ENCODE measurements at places on chromosomes 16 and 17. TPM values are rescaled to one million over a fixed set of nuclear protein-coding genes. Genes with fewer than 3 reads are reported as not detected.

KRT26 gene
- not detected for total RNA-seq

DNA sequence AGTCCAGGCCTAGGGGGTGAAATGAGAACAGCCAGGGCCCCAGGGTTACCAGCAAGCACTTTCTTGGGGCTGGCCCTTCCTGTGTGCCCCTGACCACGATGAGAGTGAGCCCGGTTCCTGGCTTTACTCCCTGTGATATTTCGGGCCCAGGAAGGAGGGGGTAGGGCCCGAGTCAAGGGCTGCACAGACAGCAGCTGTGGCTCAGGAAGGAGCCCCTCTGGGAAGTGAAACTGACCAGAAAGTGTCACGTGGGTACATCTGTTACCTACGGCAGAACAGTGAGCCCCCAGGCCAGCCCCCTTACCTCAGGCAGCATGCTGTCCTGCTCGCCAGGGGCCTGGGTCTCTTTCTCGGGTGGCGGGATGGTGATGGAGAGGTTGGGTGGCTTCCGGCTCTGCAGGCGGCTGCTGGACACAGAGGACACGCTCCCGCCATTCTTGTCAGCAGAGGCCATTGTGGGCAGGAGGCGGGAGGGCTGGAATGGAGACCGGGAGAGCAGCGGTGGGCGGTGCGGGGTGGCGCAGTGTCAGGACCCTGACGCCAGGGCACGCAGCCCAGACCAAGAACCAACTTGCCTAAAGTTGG is 13.8 kb downstream of the AANAT start:
- no peak for DNase-seq

DNA sequence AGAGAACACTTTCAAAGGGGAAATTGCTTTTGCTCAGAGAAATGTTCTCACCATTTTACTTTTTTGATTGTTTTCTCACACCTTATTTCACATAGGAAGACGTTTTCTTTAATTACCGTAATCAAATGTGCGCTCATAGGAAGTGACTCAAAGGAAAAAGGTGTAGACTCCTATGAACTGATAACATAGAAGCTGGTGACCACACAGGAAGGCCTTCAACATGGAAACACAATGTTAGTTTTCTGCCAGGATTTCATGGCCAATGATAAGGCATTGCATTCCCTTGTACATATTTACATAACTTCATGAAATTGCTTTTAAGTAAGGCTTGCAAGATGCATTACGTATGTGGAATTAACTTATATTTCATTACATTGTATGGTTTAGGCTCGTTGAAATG is 40.9 kb upstream of the KCNJ16 start:
- no peak for DNase-seq

DNA sequence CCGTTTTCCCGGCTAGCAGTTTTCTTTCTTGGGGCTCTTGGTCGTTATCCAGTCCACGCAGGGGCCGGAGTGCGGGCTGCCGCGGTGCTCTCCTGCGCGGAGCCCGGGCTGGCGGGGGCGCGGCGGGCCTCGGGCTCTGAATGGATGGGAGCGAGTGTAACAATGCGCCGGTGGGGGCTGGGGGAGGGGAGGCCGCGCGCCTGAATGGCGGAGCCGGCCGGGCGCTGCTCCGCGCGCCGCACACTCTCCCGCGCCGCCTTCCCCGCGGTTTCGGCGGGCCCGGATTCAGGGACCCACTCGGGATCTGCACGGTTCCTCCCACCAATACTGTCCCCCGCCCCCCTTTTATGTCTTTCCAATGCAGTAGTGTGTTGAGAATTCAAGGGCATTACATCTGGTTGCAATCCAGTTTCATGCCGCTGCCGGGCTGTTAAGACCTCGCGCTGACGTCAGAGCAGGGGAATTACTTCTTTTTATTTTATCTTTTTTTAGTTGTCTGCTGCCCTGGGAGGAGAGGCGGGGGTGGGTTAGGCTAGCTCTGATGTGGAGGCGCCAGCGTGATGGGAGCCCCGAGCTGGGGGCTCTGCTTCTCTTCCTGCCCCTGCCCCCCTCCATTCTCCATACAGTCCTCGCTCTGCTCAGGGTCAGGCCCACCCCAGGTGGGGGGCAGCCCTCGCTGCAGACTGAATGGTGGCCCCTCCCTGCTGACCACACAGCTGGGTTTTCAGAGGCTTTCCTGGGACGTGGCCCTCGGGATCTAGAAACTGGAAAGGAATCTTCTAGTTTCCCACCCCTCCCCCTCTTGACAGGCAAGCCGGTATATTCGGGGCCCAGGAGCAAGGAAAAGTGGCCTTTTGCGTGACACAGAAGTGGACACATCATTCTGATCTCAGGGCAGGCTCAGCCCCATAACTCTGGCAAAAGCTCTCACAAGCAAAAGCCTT is 1.8 kb downstream of the RAI1 start:
- peak; percentile 47 for DNase-seq

DNA sequence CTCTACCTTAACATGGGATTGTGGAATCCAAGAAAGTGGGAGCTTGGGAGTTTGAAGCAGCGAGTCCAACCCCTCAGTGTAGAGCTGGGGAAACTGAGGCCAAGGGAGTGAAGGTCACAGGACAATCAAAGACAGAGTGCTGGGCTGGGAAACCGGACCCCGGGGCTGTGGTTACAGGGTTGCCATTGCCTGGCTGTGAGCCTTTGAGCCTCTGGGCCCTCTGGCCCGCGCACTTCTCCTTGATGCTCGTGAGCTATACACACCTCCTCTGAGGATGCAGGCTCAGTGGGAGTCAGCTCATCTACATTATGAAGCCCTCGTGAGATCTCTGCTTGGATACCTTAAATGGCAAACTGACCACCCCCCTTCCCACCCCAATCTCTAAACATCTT is 2.1 kb downstream of the ABCC3 start:
- DNase-seq: no peak

DNA sequence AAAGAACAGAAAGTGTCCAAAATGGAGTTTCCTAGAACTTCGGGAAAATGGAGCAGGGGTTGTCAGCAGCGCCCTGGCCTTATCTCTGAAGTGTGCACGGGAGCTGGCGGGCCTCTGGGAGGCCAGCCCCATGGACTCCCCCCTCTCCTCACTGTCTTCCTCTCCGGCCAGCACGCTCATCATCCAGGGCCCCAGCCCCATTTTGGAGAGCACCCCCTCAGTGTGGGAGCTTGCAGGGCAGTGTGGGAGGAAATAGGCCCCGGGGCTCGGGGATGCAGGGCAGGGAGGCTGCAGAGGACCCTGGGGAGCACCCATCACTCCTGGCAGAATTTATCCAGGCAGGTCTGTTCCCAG is 4.9 kb upstream of the PABPN1L start:
- no peak for DNase-seq

DNA sequence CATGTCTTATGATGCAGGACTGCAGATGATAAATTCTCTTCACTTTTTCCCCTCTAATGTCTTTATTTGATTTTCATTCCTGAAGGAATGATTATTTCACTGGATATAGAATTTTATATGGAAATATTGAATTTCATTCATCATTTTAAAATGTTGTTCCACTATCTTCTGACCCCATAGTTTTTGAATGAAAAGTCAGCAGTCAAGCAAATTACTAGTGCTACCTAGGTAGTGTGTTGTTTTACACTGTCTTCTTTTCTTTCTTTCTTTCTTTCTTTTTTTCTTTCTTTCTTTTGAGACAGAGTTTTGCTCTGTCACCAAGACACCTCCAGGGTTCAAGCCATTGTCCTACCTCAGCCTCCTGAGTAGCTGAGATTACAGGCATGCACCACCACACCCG is 76.9 kb downstream of the WSB1 start:
- no peak for DNase-seq

DNA sequence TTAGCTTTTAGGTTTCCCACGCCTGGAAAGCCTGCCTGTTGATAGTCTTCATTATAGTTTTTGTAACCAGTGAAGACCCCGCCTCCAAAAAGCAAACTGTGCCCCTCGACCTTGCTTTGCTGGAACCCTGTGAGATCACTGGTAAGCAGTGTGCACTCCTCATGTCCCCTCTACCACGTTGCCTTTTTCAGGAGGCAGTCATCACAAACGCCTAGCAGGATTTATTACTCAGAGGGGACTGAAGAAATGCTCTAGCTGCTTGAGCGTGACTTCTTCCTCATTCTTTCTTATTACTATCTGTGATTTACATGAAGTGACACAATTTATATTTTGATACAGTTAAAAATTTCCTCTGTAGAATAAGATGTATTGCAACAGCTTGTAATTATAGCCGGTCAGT is 6.5 kb upstream of the KRTAP3-1 start:
- DNase-seq: no peak

GRCh38 chr17:17497065-17497844 is 1.1 kb upstream of the RASD1 start:
- no peak for DNase-seq

DNA sequence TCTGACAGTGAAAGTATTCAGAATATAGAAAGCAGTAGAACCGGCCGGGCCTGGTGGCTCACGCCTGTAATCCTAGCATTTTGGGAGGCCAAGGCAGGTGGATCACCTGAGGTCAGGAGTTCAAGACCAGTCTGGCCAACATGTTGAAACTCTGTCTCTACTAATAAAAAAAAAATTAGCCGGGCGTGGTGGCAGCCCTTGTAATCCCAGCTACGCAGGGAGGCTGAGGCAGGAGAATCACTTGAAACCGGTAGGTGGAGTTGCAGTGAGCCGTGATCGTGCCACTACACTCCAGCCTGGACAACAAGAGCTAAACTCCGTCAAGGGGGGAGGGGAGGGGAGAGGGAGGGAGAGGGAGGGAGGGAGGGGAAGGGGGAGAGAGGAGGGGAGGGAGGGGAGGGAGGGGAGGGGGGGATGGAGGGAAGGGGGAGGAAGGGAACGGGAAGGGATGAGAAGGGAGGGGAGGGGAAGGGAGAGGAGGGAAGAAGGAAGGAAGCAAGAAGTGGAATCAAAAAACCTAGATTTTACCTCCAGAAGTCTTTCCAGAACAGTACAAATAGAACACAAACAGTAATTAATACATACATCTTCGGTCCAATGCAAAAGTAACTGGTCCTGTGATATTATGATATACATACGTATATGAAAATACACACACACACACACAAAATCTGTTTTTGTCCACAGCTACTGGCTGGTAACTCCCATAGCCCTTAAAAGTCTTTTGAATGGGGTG is 10.9 kb upstream of the NT5C start:
- no peak for DNase-seq

DNA sequence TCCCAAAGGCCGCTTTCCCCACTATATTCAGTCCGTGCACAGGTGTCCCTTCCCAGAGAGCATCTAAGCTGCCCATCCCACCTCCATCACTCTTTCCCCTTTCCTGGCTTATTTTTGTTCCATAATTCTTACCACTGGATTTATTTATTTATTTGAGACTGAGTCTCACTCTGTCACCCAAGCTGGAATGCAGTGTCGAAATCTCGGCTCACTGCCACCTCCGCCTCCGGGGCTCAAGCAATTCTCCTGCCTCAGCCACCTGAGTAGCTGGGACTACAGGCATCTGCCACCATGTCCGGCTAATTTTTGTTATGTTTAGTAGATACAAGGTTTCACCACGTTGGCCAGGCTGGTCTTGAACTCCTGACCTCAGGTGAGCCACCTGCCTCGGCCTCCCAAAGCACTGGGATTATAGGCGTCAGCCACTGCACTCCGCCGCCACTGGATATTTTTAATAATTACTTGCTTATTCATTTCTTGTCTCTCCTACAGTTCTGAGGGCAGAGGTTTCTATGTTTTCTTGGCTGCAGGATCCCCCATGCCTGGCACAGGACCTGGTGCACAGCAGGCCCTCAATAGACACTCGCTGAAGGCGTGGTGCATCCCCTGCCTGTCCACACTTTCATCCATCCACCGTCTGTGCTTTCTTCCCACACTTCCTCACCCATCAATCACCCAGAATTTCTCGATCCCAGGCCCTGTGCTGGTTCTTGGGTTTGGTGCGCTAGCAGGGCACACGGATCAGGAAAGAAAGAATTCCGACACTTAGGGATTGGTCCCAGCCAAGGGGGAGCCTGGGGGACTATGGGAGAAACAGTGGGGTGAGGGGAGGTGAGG is 9.9 kb upstream of the ADGRG1 start:
- DNase-seq: no peak

GRCh38 chr17:16121915-16122314 is 93.4 kb downstream of the NCOR1 start:
- DNase-seq: no peak

GRCh38 chr16:51312363-51313150 is 161.5 kb upstream of the SALL1 start:
- no peak for DNase-seq

DNA sequence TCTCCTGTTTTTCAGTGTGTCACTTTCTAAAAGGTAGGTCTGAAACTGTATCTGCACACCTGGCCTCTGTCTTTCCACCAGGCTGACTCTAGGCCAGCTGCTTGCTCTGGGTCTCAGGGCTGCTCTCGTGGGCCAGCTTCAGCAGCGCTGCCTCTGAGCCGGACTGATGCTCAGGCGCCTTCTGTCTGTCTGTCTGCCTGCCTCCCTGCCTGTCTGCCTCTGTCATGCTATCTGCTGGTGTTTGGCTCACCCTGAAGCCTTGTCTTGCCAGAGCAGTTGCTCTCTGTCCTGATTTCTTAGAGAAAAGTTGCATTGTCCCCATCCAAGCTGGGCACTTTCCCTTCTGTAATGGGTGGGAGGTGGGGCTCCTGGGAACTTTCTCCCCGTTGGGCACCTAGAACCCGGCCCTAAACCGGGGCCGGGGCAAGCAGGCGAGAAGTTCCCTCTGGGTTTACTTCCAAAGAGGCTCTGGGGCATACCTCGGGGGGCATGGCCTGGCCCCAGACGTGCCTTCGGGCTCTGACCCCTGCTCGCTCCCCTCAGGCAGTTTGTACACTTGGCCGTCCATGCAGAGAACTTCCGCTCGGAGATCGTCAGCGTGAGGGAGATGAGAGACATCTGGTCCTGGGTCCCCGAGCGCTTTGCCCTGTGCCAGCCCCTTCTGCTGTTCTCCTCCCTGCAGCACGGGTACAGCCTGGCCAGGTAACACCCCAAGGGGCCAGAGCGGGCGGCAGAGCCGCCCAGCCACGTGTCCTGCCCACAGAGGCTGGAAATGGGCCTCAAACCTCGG is 15.9 kb upstream of the ATP6V0C start:
- no peak for DNase-seq

HBA1 gene
- total RNA-seq: not detected

GRCh38 chr17:56642424-56642823 is 48.9 kb downstream of the NOG start:
- no peak for DNase-seq

LMF1 gene
- 10.9 TPM for total RNA-seq

- DNase-seq: peak; percentile 61
Observed at GRCh38 chr17:80260791-80261158, at the start of gene RNF213. Gene RNF213 (plus strand): TSS chr17:80260852. CDS start chr17:80263682, 2,830 bp downstream.

ASPHD1 gene
- 3.4 TPM for total RNA-seq

RAB26 gene
- total RNA-seq: 0.40 TPM

HSD11B2 gene
- total RNA-seq: 0.32 TPM

All from SK-MEL-5 (cell line).